ENCODE measurements at places on chromosomes 12 and 14.

GRCh38 chr12:48447755-48448154 lies 24.6 kb upstream of the ANP32D start:
- no peak for DNase-seq

- DNase-seq, result no peak
These were observed 10.0 kb downstream of the LRCOL1 start for GRCh38 chr12:132600048-132601032.

DNA sequence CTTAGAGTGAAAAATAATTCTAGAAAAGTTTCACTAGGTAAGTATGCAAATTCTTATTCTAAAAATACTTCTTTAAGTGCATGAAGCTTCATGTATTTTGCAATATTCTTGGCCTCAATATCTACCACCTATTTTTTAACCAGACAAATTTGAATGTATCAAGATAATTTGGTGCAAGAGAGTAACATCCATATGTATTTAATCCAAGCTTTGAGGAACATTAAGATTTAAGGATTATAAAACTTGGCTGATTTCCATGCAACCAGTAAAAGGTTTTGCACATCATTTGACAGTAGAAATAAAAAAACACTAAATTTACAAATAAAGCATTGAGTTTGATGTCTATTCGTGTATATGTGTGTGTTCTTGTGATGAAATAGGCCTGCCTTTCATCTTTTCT lies 7.7 kb downstream of the LUM start:
- DNase-seq, result no peak

DNA sequence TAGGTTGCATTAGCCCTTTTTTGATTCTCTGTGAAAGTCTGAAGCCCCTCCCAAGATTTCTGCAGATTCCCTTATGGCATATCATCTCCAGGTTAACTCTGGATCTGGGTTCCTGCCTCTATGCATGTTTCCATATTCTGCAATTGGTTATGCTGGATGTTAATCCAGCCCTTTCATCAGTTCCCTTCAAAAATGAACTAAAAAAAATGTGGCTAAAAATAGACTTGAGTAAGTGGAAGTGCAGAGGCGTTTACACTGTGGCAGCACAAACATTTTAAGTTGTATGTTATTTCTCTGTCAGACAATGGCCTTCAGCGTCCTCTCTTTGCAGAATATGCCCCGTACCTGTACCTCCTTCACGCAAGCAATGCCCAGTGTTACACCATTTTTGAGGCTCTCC lies 11.4 kb downstream of the MGST1 start:
- no peak for DNase-seq

GRCh38 chr14:81946834-81947798 lies 413.5 kb upstream of the SEL1L start:
- DNase-seq, result no peak

DNA sequence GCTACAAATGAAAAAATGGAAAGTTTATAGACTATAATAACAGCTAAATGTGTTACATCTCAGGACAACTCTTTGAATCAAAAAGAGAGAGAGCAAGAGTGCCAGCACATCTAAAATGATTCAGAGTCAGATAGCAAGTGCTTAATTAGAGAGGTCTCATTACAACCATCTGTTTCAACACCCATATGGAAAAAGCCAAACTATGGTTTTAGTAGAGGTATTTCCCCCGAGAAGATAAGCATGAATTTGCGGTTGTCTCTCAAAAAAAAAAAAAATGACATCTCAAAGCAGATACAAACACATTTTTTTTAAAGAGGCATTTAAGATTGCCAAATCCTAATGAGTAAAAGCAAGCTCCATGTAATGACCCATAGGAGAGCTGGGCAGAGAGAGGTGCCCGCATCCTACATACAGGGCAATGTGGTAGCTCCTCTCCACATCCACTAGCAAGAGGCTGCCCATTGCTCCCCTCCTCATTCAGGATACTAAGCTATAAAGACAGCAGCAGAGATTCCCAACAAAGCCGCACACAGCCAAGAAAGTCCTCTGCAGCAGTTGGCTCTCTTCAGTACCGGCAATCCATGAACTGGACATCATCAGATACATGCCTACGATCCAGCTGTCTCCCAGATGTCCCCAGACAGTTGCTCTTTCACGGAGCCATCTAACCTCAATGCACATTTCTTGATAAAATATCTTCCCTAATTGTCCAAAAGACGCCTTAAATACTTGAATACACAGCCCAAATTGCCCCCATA lies 100.4 kb downstream of the EFCAB11 start:
- DNase-seq, result no peak

DNA sequence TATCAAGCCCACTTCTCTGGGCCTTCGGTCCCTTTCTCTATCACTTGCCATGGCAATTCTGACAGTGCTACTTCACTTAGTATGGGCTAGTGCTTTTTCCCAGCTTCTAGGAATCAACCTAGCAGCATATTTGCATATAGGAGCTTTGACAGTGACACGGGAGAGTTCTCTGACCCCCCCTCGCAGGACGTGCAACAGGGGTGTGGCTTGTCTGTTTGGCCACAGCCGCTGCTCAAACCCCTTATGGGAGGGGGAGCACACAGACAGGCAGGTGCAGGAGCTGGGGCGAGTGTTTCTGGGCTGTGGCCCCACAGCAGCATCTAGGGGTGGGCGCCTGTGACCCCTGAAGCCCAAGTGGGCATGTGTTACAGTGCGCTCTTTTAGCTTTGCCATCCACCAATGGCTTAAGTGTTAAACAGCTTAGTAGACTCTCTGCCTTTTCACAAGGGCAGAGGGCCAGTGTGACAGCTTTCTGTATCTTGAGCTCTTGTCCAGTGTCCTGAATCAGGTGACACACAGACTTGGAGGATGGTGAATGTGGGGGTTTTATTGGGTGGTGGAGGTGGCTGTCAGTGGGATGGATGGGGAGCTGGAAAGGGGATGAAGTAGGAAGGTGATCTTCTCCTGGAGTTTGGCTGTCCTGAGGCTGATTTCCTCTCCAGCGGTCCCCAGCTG lies 229.3 kb downstream of the PCNX1 start:
- DNase-seq, result no peak

DNA sequence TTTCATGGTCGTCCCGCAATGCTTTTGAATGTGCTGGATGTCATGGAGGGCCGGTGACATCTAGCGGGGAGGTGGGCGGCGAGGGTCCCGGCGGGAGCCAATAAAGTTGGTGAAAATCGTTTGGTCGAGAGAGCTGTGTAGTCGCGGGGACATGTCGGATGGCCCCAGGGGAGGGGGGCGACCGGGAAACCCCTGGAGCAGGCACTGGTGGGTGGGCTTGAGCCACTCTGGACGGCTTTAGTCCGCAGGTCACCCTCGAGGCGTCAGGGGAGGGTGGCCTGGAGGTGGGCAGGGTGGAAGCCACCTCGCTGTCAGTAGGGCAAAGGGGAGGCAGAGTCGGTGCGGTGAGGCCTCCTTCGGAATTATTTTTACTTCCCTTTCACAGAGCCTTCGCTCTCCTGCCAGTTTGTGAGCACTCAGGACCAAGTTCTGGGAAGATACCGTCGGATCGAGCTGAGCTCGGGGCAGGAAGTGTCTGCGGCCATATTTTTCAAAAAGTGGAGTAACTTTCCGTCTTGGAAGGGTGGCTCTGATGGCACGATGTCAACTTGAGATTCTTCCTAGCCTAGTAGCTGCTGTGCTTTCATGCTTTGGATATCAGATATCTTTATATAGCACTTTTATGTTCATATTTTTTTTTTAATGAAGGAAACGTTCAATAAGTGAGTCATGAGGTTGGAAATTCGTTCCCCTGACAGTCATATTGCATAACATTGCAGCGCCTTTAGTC lies 28.2 kb downstream of the WBP11 start:
- DNase-seq, result no peak

GRCh38 chr14:68331426-68331825 lies 461.4 kb downstream of the ZFP36L1 start:
- no peak for DNase-seq

- no peak for DNase-seq
These were observed 7.8 kb upstream of the PLXNC1 start for GRCh38 chr12:94140556-94140955.

DNA sequence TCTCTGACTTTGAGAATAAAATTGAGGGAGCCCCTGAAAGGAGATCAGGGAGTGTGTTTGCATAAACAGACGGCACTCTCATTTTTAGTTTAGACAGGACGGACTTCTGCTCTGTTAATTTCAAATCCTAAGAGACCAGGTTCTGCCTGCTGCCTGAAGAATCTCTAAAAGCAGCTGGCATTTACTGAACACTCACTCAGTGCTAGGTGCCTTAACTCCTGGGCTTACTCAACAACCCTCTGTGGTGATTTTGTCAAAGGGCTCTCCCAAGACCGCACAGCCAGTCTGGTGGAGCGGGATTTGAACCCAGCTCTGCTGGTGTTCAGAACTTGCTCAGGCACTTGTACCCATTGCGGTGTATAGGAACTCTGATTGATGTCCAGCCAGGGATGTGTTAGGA lies 2.2 kb downstream of the ORAI1 start:
- DNase-seq, result no peak

- DNase-seq, result no peak
These were observed 100.3 kb downstream of the LIN7A start for GRCh38 chr12:80837342-80837978.

GRCh38 chr14:103185051-103186029 lies 62.1 kb downstream of the TNFAIP2 start:
- no peak for DNase-seq

GRCh38 chr14:86404425-86404824 lies 874.5 kb downstream of the FLRT2 start:
- no peak for DNase-seq

GRCh38 chr14:104331871-104332605 lies 193.7 kb downstream of the KIF26A start:
- no peak for DNase-seq

DNA sequence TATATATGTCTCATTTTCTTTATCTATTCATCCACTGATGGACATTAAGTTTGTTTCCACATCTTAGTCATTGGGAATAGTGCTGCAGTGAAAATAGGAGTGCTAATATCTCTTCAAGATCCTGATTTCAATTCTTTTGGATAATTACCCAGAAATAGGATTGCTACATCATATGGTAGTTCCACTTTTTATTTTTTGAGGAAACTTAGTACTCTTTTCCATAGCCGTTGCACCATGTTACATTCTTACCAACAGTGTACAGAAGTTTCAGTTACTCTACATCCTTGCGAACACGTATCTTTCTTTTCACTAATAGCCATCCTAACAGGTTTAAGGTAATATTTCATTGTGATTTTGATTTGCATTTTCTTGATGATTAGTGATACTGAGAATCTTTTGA lies 29.8 kb downstream of the TESPA1 start:
- no peak for DNase-seq

DNA sequence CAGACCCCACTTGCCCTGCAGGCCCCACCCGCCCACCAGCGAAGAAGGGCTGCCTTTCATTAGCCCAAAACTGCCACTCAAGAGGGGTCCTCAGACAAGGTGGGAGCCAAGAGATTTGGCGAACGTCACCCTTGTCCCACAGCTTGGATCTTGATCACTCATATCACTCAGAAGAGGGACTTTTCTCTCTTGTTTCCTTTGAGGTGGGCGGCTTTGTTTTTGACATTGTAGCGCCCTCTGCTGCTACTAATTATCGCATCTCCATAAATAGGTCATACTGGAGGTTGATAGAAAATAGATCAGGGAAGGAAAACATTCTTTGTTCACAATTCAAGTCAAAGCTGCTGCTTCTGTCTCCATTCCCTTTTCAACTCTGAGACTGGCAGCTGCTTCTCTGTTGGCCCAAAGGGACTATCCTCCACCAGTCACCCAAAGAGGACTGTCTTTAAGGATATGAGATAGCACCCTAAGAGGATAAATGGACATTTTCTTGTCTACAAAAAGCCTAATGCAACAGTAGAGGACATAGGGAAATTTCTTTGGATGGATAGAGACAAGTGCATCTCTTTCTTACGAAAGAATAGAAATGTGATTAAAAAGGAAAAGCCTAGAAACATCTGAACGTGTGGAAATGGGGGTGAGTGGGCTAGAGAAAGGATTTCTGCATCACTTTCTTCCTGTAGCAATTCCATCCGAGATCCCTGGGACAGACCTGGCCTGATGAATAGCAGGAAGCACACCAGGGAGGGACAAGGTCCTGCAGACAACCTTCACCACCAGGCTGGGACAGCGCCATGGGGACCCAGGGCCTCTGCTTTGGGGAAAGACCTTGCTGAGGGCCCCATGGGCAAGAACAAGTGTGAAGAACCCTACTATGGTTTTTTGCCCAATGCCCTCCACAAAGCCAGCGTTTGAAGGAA lies 115.8 kb downstream of the DAD1 start:
- no peak for DNase-seq

DNA sequence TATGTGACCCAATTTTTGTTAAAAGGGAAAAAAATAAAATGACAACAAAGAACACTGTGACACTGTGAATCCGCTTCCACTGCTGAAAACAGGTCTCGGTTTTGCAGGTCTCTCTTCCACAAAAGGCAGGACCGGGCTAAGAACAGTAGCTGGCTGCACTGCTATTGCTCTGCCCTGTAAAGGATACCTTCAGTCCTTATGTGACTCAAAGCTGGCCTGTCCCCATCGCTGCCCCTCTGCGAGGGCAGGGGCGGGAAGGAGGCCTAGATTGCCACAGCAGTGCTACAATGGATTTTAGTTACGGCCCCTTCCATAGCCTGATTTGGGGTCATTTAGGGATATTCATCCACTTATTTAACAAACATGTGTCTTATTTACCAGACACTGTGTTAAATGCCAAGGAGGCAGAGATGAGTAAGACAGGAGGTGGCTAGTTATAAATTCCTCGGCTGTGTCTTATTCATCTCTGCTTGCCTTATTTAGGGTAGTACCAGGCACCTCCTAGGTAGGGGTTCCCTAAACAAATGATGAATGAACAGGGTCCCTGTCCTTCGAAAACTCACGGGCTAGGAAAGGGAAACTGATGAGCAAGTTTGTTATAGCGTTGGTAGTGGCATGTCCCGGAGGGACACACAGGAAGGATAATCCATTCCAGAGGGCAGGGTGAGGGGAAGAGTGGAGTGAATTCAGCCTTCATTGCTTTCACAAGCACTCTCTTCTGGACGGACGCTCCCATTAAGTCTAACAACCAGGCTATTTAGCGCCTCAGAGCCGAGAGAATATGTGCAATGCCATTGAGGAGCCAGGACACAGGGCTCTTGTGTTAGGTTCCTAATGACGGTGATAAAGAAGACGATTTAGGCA lies 73.3 kb downstream of the EID3 start:
- no peak for DNase-seq

All from stimulated activated CD8-positive, alpha-beta memory T cell treated with anti-CD3 and anti-CD28 coated beads, Interleukin-4, amount 100 ng/mL, for 1 hour (primary cell).